ENCODE measurements at places on chromosomes 2 and 18.

DNA sequence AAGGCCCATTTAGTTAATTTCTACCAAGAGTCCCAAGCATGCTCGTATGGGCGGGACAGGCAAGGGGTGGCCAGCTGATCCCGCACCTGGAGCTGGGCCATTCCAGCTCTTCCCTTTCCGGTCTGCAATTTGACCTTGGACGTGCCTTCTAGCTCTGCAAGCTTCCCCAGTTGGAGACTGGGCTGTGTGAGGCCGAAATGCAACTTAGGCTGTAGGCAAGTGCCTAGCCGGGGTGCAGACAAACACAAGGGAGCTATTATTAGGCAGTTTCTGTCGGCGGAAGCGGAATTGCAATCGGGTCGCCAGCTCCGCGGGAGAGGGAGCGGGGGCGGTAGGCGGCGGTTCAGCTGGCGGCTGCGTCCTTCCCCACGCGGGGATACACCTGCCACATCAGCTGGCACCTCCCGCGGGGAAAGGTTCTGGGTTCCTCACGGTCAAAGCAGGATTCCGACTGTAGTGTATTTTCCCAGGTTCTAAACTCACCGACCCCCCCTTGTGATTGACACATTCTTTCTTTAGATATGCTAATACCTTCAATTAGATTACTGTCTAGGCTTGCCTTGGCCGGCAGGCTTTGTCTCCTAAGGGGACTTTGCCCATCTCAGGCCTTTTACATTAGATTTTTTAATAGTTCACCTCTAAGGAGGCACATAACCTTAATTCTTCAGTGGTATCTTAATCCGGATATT lies 17.1 kb upstream of the ZNF532 start:
- DNase-seq: no peak

GRCh38 chr18:9022397-9023155 lies 79.9 kb upstream of the NDUFV2 start:
- no peak for DNase-seq

GRCh38 chr2:239638376-239638775 lies 237.6 kb upstream of the HDAC4 start:
- no peak for DNase-seq

DNA sequence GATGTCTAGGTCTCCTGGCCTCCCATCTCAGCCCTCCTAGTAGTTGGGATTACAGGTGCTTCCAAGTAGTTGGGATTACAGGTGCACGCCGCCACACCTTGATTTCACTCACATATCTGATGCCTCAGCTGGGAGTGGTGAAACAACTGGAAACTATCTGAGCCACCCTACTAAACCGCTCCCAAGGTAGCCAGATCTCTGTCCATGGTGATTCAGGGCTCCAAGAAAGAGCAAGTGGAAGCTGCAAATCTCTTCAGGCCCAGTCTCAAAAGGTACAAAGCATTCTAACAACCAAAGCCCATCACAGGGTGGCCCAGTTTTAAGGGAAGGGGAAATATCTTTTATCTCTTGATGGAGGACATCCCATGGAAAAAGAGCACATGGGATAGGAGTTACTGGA lies 19.0 kb downstream of the C1GALT1C1L start:
- no peak for DNase-seq

DNA sequence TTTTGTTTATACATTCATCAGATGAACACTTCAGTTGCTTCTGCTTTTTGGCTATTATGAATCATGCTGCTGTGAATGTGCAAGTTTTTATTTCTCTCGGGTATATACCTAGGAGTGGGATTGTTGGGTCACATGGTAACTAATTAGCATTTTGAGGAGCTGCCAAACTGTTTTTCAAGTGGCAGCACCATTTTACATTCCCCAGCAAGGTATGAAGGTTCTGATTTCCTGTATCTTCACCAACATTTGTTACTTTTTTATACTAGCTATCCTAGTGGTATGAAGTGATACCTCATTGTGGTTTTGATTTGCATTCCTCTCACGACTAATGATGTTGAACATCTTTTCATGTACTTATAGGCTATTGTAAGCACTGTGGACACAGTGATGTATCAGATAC lies 53.9 kb downstream of the DYNC1I2 start:
- DNase-seq: no peak

DNA sequence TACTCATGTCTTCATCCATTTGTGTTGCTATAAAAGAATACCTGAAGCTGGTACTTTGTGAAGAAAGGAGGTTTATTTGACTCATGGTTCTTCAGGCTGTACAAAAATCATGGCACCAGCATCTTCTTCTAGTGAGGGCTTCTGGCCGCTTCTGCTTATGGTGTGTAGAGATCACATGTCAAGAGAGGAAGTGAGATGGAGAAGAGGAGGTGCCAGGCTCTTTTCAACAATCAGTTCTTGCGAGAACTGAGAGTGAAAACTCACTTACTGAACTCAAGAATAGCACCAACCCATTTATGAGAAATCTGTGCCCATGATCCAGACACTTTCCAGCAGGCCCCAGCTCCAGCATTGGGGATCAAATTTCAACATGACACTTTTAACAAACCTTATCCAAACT lies 30.0 kb upstream of the BARD1 start:
- DNase-seq: no peak

DNA sequence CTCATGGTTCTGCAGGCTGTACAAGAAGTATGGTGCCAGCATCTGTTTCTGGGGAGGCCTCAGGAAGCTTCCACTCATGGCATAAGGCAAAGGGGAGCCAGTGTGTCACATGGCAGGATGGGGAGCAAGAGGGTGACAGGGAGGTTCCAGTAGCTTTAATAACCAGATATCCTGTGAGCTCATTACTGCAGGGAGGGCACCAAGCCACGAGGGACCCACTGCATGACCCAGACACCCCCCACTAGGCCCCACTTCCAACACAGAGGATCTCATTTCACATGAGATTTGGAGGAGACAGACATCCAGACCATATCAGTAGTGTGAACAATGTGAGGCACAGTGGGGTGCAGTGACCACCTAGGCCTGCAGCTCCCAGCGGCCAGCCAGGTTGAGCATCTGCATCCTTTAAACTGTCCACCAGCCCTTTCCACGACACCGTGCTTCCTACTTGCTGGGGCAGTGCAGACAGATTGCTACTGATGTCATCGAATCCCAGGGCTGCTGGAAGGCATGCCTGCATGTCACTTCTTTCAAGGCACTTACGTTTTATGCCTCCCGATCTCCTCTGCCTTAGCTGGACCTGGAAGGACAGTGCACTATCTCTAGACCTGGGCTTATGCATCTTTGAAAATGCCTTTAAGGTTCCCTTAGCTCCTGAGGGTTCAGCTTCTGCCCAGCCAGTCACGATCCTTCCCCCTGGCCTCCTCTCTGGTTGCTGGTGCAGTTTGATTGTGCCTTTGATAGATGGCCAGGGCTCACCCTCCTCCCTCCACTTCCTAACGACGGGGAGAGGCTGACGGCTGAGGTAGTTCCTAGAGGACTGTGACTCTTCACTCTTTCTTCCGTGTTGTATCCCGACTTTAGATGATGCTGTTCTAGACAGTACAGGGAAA lies 174.3 kb downstream of the FAM210A start:
- no peak for DNase-seq

DNA sequence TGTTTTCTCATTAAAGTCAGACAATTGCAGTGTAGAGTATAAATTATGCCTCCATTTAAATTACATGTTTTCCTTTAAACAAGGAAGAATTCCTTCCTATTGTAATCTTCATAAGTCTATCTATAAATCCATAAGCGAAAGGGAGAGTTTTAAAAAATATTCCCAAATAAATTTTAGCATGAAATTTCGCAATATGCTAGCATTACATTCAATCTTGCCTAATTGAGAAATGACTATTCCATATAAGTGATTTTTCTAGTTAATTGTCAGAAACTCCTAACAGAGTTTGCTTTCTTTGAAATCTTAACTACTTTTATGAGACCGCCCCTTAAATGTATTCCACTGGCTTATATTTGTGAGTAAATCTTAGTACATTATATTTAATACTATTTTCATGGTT lies 133.1 kb upstream of the CRIM1 start:
- DNase-seq: no peak

DNA sequence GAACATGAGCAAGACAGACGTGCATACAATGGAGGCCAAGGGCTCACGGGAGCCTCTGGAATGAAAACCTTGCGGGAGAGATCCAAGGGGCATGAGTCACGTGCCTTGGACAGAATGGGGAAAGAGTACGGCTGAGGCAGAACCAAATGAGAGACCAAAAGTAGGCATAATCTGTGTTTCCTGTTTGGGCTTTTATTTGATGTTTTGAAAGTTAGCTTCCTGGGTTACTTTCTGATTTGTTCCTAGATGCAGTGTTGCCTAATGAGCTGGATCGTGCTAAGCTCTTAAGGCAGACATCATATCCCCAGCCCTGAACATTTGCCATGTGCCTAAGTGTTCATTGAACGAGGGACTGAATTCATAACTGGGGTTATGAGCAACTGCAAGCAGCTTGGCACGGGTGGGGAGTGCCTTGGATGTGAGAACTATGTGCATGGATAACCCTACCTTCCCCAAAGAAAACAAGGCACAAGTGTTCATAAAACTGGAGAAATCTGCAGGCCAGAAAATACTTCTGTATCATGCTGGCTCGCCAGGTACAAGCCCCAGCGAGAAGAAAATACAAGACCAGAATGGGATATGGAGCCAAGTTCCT lies 60.3 kb upstream of the RPL31 start:
- no peak for DNase-seq

GRCh38 chr2:183185534-183185933 lies 61.3 kb downstream of the NUP35 start:
- DNase-seq: no peak

DNA sequence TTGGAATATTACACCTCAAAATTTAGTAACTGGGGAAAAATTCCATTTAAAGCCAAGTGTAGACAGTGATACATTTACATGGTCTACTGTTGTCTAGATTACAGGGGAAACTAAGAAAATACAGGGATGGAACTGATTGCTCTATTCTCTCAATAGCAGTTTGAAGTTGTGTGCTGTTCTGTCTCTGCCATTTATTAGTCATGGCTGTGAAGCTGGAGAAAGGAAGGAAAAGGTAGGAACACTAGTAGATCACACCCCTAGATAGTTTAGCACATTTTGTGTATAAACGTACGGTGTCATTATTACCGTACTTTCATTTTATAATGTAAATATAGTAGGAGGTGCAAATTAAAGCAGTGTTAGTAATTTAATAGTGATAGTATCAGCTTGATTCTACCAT lies 170.5 kb downstream of the PHLPP1 start:
- no peak for DNase-seq

GRCh38 chr2:146080925-146081324 lies 1561.0 kb upstream of the ZEB2 start:
- DNase-seq: no peak

Measured in NCI-H2227 treated with DMSO at 0.1 percent for 48 hours (cell line).